Adipocyte (in vitro differentiated cells): ENCODE measurements at places on chromosomes 12 and 14.

DNA sequence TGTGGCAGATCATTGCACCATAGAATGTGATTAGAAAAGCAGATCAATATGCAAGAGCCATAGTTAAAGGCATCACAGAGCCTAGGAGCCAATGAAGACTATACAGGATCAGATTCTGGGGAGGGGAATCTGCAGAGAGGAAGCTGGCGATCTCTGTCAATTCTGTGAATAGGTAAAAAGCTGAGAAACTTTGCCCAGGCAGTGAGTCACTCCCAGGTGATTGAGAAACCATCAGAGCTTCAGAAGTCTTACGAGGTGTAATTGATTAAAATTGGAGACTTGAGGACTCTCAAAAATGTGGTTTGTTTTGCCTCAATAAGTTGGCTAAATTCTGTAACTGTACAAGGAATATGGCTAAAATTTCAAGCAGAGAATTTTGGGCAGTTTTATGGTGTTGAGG is 41.7 kb upstream of the TSPAN11 start:
- DNase-seq, result no peak

GRCh38 chr12:122031342-122032216 is 9.9 kb downstream of the BCL7A start:
- peak; percentile 44 for DNase-seq

- DNase-seq, result peak; percentile 27
These were observed at the start of gene MGST1 for GRCh38 chr12:16347391-16348298. Gene MGST1, plus strand, starts transcription at chr12:16347645. Its CDS starts 6,608 bp downstream, at chr12:16354253.

DNA sequence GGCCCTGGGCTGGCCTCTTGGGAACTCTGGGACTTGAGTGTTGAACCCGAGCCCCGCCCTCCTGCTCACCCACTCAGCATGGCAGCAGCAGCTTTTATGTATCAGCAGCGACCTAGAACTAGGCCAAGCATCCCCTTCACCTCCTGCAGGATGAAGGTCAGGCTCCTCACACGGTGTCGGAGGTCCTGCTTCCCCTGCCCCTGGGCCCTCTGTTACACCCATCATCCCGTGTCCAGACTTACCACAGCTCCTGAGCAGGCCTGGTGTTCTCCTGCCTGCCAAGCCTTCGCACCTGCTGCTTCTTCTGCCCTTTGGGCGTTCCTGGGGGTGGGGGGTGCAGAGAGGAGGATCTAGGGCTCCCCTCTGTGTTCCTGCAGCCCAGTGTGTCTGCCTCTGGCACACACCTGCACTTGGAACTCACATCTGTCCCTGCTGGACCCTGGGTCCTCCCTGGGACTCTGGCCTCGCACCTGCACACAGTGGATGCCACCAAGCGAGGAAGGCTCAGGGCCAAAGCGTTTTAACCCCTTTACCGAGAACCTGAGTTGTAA is 80.3 kb downstream of the PAPOLA start:
- DNase-seq, result no peak

DNA sequence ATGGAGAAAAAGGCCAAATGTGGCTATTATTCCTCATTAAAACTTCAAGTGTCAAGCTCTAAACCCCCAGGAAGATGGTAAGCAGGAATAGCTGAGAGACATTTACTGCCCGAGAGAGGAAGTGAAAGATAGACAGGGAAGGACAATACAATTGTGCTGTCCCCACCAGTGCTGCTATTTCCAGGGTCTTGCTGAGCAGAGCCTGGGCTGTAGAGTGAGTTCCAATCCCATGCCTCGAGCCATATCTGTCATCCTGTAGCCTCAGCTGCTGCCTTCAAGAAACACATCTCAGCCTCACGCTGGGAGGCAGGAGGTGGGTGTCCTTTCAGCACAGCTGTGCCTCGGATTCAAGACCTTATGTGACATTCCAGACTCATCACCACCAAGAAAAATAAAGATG is 114.0 kb downstream of the RPAP3 start:
- DNase-seq, result peak; percentile 4

- DNase-seq, result no peak
These were observed 196.8 kb downstream of the KIF26A start for GRCh38 chr14:104335176-104335575.

- DNase-seq, result no peak
These were observed 5.9 kb upstream of the ORAI1 start for GRCh38 chr12:121620333-121620891.

- DNase-seq, result no peak
These were observed 42.6 kb upstream of the POC1B start for GRCh38 chr12:89568484-89568883.

DNA sequence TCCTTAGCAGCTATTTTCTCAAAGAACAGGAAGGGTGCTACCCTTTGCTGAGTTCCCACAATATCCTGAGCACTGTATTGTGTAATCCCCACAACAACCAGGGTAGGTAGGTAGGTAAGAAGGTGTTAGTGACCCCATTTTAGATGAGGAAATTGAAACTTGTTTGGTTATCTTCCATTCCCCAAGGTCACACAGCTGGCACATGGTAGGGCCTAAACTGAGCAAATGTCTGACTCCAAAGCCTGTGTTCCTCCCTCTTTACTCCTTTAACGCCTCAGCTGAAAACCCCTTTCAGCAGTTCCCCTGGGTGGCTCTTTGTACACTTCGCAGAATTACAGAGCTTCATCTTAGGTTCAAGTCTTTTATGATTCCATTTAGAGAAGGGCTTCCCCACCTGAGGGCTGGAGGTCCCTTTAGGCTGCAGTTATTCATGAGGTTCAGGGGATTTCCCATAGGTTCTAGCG is 26.5 kb upstream of the RIC8B start:
- no peak for DNase-seq

- DNase-seq, result no peak
These were observed 9.3 kb downstream of the GRIP1 start for GRCh38 chr12:66669541-66669940.
